CD4-positive, alpha-beta T cell treated with Interleukin-21 for 1 hour (primary cell): ENCODE measurements at places on chromosomes 16 and 17.

DNA sequence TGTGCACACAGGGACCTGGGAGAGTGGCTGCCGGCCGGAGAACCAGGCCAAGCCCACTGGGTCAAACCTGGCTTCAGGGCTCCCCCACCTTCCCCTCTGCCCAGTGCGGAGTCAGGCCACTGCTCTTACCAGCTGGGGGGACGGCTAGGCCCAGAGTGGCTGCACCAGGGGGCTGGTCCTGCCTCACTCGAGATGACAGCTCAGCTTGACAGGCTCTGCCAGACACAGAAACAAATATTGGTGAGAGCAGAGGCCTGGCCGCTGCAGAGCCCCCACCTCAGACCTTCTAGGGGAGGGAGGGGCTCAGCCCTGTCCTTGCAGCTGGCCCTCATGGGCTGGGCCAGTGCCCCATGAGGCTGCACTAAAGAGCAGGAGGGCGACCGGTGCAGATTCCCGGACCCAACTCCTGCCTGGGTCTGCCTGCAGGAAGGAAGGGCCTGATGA is 4.5 kb downstream of the NUDT16L1 start:
- DNase-seq = no peak

- DNase-seq = no peak
Measured at GRCh38 chr16:4360538-4361021, 9.5 kb upstream of the PAM16 start.

DNA sequence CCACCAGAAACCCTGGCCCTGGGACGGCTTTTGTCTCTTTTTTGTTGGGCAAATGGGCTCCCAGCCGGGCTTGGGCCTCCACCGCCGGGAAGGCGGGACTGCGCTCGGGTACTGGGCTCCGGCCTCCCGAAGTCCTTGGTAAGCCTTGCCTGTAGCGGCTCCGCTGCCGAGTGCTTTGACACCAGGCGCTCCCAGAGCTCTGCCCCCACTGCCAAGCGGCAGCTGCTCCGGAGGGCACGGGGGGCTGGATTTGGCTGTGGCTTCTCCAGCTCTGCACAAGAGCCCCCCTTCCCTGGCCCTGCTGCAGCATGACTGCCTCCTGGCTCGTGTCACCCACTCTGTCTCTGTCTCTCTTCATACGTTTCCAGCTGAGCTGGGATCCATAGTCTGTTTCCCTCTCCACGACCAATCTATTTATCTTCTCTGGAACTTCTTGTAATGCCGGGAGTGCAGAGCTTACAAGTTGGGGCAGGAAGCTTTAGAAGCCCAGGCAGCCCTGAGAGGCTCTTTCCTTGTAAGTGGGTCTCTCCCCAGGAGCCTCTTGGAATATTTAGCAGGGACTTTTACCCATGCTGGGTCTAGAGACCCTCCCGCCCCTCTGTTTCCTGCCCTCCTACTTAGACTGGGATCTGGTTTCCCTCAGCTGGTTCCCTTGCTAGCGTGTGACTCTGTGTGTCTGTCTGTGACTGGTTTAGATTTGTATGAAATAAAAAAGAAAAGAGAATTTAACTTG is 246.9 kb upstream of the GSE1 start:
- DNase-seq = no peak

- DNase-seq = no peak
Measured at GRCh38 chr16:12896562-12896961, 4.8 kb upstream of the SHISA9 start.

GRCh38 chr17:10295728-10296343 is 77.0 kb downstream of the MYH13 start:
- peak; percentile 10 for DNase-seq

DNA sequence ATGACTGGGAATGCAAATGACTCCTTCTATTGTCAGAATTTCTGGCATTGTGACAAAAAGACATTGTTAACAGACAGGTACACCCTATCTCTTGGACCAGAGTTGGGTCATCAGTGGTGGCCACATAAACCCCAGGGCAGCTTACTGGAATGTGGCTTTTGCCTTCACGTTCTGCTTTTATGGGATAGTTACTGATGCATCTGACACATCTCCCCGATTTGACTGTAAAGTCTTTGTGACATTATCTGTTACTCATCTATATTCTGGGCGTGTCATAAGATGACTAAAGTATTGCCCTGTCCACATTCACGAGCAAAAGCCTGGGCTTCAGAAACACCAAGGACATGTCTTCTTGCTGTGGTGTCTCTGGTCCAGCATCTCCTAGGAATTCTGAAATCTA is 18.7 kb upstream of the AQP8 start:
- DNase-seq = no peak

GRCh38 chr17:82932518-82933310 is 92.9 kb upstream of the ZNF750 start:
- no peak for DNase-seq

DNA sequence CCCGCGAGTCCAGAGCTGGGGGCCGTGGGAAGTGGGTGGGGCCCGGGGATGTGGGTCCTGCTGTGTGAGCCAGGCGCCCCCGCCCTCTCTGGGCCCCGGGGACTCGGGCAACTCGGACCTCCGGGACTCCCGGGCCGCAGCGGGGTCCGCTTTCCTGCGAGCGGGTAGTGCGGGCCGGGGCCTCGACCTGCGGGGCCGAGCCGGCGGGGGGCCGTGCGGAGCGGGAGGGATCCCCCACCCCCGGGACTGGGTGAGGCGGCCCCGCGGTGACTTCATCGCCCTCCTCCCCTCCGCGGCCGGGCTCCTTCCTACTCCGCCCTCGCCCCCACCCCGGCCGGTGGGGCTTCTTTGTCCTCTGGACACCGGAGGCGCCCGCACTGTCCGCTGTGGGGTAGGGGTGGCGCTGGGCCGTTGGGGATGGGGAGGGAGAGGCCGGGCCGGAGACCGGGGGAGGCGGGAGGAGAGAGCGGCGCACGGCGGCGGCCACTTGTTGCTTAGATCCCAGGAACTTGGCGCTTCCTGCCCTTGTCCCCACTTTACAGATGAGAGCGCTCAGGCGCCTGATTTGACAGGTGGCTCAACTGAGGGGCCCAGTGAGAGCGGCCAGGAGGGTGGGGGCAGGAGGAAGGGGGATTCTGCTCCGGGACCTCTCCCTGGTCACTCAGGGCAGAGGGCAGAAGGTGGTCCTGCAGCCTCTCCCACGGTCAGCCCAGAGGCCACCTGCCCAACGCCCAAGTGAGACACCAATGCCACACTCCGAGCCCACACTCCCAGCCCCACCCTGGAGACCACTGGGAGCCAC is 874 bp downstream of the CMTM3 start:
- peak; percentile 27 for DNase-seq

DNA sequence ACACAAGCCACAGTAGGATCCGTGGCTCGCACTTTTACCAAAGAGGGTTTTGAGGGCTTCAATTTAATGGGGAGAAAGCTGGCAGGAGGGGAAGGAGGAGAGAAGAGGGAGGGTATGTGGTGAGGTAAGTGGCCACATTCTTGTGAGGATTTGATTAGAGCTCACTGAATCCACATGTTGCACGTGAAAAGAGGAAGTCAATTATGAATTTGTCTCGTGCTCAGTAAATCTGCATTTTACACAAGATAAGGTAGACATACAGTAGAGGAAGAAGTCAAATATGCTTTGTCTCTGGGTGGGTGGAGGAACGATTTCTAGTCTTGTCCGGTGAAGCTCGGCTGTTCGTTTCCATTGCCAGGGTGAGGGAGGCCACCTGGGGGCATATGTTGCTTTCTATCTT is 862 bp downstream of the ZNF232 start:
- DNase-seq = no peak

DNA sequence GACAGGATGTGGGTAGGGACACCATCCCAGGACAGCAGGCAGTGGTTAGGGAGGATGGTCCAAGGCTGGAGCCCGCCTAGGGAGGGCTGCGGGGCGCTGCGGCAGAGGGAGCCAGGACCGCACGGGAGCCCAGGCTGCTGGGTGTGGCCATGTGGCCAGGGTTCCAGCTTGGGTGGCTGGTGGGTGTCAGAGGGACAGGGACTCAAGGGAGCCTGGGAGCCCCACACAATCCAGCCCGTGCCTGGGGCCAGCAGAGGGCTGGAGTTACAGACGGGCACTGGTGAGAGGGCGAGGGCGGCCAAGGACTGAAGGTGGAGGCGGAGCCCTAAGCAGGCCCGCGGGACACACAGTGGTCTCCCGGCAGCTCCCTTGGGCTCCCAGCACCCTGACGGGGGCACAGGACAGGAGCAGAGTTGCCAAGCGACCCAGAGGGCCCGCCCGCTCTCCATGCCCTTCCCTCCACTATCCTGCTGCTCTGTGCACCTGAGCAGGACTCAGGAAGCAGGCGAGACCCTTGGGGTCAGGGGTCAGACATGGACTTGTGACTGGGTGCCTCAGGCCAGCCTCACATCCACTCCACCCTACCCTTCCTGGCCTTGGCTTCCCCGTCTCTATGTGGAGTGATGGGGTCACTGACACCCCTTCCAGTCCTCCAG is 7.1 kb downstream of the MRPL28 start:
- DNase-seq = no peak

GRCh38 chr17:77002103-77003045 is 134.2 kb downstream of the MGAT5B start:
- DNase-seq = no peak

DNA sequence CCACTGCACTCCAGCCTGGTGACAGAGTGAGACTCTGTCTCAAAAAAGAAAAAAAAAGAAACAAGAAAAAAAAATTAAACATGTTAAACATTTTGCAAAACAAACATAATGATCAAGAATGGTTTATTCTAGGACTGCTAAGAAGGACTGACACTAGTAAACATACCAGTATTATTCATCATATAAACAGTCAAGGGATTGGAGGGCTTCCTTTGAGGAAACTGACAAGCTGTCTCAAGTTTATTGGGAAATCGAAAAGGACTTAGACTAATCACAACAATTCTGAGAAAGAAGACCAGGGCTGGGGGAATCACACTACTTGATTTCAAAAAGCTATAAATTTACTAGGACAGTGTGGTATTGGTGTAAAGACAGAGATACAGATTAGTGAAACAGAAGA is 75.5 kb downstream of the MYH10 start:
- no peak for DNase-seq

GRCh38 chr16:19933740-19934139 is 49.1 kb upstream of the GPRC5B start:
- no peak for DNase-seq

- no peak for DNase-seq
Measured at GRCh38 chr17:41301916-41302901, at the start of gene KRTAP29-1. TSS of gene KRTAP29-1 (minus strand) at chr17:41302851. CDS start at chr17:41302851, 0 bp downstream.

DNA sequence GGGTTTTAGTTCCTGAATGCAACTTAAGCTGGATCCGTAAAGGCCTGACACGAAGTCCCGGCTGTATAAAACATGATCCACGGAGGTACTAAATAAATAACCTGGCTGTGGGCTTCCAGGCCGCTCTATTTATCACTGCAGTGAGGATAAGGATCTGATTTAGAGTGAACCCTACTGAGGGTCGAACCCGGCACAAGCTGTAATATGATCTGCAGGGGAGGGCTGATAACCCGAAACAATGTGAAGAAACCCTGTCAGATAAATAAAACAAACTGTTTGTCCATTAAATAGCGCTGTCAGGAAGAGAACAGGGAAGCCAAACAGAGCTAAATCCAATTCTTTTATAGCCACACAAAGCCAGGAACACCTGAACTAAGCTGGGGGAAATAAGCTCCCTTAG is 375.6 kb upstream of the SALL1 start:
- no peak for DNase-seq

DNA sequence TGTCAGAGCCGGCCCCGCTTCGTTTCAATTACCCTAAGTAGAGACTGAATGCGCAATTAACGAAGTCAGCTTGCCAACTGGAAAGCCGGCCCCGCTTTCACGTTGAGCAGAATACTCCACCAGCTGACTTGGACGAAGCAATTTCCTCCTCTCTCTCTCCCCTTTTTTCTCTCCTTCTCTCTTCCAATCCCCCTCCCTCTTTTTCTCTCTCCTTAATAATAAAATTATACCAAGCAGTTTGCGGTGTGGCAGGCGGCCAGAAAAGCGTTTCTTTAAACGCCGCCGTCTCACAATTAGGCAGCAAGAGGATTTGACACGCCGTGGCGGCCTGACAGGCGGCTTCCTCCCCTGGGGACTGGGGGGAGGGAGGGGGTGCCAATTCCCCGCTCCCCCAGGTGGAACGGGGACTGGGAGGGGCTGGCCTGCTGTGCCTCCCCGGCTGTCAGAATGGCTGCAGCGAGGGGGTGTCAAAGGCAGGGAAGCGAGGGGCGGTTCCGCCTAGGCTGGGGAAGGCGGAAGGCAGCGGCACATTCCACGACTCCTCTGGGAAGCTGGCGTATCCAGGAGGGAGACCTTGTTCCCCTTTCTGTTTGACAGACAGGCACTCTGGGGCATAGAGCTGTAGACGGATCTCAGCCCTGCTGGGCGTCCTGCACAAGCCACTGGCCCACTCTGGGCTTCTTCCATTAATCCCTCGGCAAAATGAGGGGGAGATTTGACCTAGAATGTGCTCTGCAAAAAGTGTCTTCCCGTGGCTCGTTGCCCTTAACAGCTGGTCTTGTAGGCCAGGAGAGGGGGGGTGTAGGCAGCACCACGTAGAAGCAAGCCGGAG is 52.7 kb downstream of the SREBF1 start:
- DNase-seq = no peak

- DNase-seq = no peak
Measured at GRCh38 chr17:17118399-17118798, 76.1 kb downstream of the MPRIP start.

DNA sequence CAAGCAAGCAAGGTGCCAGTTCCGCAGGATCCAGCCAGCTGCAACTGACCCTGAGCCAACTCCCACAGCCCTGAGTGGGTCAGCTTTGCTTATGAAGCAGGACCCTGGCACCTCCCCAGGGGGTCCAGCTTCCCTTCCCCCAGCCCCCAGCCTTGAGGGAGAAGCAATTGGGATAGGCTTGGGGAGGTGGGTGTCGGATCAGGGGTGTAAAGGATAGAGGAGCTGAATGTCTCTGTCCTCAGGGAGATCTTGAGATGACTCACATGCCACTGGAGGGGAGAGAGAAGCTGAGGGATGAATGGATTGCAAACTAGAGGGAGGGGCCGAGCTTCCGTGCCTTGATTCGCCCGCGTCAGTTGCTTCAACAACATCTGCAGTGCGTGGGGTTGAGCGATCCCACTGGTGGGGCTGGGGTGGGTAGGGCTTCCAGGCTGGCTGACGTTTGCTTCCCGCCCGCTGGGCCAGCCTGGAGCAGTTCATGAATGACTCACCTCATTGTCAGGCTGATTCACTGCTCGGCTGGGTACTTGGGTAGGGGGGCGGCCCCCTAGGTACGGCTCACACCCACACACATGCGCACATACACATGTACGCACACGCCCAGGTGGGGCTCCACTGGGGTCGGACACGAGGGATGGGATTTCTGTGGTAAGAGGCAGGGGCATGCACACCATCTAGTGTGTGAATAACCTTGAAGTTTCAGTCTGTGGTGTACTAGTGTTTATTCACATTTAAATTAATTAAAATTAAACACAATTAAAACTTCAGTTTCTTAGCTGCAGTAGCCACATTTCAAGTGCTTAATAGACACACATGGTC is 3.6 kb upstream of the HROB start:
- no peak for DNase-seq

- DNase-seq = no peak
Measured at GRCh38 chr17:50966163-50966666, 100.1 kb upstream of the TOB1 start.

- peak; percentile 9 for DNase-seq
Measured at GRCh38 chr16:46976550-46976949, 3.1 kb upstream of the DNAJA2 start.

DNA sequence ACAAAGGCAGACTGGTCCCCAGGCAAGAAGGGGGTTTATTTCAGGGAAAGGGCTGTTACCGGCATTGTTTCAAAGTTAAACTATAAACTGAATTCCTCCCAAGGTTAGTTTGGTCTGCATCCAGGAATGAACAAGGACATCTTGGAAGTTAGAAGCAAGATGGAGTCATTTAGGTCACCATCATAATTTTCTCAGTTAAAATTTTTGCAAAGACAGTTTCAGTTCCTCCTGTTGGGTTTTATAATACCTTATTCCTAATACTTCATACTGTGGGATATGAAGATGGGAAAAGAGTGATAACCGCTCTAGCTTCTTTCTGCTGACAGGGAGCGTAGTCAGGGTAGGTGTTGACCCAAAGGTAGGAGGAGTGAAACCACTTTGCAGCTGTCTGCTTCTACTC is 24.8 kb downstream of the PMM2 start:
- no peak for DNase-seq
